Activated T-cell treated with anti-CD3 and anti-CD28 coated beads for 48 hours (primary cell): ENCODE measurements at places on chromosomes 3 and 15.

DNA sequence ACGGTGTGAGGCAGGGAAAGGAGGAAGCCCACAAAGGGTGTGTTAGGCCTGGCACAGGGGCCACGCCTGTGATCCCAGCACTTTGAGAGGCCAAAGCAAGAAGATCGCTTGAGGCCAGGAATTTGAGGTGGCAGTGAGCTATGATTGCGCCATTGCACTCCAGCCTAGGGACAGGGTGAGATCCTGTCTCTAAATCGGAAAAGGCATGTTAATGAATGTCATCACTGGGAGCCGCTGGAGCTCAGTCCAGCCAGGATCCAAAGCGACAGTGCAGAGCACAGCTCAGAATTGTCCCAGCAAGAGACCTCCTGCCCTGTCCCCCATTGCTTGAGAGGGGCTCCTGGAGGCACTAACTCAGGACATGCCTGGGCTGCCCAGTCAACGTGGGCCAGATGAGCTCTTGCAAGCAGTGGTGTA lies 15.0 kb upstream of the FBLN2 start:
- no peak for DNase-seq

DNA sequence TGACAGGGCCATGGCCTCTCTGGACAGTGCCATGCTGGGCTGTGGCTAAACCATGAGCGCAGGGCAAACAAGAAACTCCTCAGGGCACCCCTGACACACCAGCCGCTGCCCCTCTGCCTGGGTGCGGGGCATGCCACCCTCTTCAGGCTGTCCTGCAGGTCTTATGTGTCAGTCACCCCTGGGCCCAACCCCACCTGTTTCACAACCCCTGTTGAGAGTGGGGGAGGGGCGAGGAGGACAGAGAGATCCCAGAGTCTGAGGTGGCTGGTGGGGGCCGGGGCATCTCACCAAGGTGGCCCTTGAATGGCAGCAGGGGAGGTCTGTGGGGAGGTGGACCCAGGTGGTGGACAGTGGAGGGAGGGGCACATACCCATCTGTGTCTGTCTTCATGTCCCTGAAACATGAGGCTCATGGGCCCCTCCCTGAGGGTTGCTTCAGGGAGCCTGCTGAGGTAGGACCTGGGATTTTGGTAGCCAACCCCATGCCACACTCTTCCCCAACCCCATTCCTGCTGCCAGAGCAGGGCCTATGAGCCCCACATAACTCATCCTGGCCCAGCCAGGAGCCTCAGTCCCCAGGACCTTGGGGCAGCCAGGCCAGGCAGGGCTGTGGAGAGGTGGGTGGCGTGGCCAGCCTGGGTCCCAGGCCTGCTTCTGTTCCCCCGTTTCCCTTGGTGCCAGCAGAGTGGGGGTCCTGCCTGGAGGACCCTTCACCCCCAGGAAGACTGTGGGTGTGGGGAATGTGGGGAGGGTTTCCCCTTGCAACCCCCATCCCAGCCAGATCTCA lies 1.7 kb upstream of the STAB1 start:
- DNase-seq, result no peak

- DNase-seq, result no peak
These were observed 27.6 kb downstream of the ZNF860 start for GRCh38 chr3:32009101-32009500.

- no peak for DNase-seq
These were observed 124.0 kb downstream of the MEGF11 start for GRCh38 chr15:66129586-66129985.
